Caco-2 (cell line): ENCODE measurements at places on chromosomes 2 and 18. TPM values are rescaled to one million over a fixed set of nuclear protein-coding genes. Genes with fewer than 3 reads are reported as not detected.

Gene VWC2L
- total RNA-seq, result not detected in 2 replicates

DNA sequence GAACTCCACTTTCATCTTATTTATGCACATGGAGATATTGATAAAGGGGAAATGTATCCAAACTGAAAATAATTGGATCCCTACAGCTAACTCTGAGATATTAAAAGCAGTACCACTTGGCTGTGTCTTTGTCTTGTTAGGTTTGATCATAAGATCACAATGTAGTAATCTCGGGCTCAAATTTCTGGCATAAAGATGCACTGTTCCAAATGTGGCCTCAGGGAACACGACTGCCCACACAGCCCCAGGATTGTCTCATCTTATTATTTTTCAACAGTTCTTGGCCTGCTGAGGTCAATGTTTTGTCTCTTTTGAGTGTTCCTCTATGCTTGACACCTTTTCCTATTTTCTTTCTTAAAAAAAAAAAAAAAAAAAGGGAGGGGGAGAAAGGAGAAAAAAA is 114.1 kb downstream of the GBX2 start:
- H3K27me3 ChIP-seq, result no peaks in the 10 kb centered on the region
- H3K36me3 ChIP-seq, result peaks cover under 1% of the 10 kb centered on the region; the same call in 1 of the 2 replicates
- H3K4me3 ChIP-seq, result no peak overlapping the region
- H3K27ac ChIP-seq, result no peak overlapping the region

Gene SP140
- total RNA-seq, result not detected in 2 replicates

DNA sequence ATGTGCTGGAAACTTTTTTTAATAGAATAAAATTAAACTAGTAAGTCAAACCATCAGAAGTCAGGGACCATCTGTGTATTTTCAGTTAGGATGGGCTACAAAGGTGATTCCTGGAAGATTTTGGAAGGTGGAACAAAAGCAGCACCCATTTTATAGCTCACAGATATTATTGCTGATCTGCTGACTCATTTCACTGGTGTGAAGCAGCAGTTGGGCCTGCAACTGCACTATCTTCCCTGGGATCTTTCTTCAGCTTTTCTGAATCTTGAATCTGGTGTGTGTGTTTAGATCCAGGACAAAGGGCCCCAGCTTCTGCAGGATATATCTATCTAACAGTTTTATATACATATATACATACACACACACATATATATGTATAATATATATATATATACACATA is 35.6 kb upstream of the BCL11A start:
- no peaks in the 10 kb centered on the region for H3K27me3 ChIP-seq
- H3K4me3 ChIP-seq, result no peak overlapping the region
- no peak for DNase-seq
- no peak overlapping the region for H3K27ac ChIP-seq

GRCh38 chr18:53735526-53735925 is 488.9 kb downstream of the MBD2 start:
- H3K27me3 ChIP-seq, result no peaks in the 10 kb centered on the region
- no peak for DNase-seq
- no peak overlapping the region for H3K4me3 ChIP-seq
- H3K27ac ChIP-seq, result no peak overlapping the region
- H3K4me1 ChIP-seq, result no peaks in the 10 kb centered on the region

Gene TOGARAM2
- total RNA-seq, result 0.61 and 1.3 TPM in 2 replicates

Gene TXNDC9
- total RNA-seq, result 41.1 and 48.2 TPM in 2 replicates

Gene EFR3B
- total RNA-seq, result 14.5 and 19.1 TPM in 2 replicates

- no peak overlapping the region for H3K27ac ChIP-seq
- no peaks in the 10 kb centered on the region for H3K36me3 ChIP-seq
- H3K27me3 ChIP-seq, result no peaks in the 10 kb centered on the region
- no peak for DNase-seq
- no peak overlapping the region for H3K4me3 ChIP-seq
Measured at GRCh38 chr2:147619808-147620207, 225.0 kb upstream of the ACVR2A start.

DNA sequence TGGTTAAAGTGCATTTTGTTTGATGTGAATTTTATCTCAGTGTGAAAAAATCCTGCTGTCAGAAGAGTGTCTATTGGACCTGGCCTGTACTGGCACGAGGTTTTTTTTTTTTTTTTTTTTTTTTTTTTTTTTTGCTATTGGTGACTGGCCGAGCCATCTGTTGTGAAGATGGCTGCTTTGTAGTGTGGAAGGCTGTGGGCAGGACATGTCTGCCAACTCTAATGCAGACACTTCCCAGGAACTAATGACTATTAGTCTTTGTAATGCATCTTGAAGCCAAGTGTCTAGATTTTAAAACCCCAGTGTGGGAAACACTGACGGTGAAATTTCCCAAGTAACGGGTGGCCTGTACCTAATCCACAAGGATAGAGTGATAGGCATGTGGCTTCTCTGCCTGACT is 34.3 kb downstream of the ZAP70 start:
- H3K4me3 ChIP-seq, result no peak overlapping the region
- no peak overlapping the region for H3K27ac ChIP-seq
- H3K4me1 ChIP-seq, result no peaks in the 10 kb centered on the region
- DNase-seq, result no peak
